EL (cell line): ENCODE measurements at places on chromosomes 2 and 18.

DNA sequence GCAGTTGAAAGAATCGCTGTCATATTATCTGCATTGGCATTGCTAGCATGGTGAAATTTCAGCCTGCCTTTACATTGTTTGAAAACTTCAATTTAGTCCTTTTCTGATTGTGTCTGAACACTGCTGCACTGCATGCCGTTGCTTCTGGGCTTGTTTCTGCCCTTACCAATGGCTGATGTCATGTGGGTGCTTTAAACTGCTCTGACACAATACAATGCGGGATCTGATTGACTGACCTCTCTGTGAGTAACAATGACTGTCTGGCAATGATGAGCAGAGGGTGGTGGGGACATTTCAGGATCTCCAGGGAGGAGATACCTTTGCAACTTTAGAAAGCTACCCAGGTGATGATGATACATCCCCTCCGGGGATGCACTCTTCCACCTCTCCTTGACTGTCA lies 119.5 kb upstream of the ZBTB14 start:
- DNase-seq, result no peak

DNA sequence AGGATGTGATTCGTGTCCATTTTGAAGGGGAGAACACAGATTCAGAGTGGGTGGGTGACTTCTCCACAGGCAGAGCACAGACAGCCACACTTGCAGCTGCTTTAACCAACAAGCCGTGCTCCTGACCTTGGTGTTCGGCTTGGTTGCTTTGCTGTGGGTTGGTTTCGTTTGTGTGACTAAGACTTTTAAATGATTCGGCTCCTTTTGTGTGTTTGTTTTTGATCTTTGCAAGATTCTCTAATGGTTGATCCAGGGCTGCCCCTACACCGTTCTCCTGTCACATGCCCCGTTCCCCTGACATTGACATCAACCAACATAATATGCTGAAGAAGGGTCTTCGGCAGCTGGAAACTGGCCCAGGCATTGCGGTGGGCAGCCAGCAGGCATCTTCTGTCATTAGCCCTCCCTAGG lies 95.9 kb upstream of the MBOAT2 start:
- no peak for DNase-seq

DNA sequence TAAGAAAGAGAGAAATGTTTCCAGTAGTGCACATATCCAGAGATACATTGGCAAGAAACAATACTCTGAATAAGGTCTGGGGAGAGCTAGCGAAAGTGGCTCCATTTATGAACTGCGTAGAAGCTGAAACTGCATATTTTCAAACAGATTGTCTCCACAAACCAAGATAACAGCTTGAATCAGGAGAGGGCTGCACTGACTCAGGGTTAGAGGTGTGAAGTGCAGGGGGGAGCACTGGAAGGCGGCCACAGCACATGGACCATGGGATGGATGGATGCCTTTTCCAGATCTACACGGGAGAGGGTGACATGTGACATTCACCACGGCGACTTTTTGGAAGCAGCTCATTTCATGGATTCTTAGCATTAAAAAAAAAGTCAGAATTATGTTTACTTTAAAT lies 729.4 kb downstream of the RNF144A start:
- DNase-seq, result no peak

DNA sequence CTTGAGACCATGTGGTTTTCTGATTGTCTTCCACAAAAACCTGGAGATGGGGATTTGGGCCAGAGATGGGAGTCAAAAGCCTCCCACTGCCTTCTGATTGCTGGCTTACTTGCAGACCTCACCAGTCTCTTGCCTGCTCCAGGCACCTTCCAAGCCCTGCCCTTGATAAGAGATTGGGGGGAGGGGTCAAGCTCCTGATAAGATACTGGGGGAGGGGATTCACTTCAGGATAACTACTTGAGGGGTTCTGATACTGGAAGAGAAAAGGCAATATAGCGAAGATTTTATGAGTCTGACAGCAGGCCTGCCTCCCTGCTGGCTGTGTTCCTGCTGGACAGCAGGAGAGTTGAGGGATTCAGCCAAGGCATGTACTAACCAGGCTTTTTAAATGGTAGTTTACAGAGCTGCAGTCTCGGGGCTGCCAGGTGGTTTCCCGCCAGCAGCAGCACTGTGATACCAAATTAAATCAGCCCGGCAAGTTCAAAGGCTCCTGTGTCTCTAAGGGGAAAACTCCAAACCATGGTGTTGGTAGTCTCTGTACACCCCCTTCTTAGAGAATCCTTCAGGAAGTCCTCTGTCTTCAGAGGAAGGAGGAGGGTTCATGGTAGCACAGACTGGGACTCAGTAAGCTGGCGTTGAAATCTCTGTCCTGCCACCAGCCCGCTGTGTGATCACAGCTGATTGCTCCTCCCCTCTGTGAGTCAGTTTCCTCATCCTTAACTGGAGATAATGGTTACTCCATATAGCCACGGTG lies 58.3 kb downstream of the FBXO36 start:
- peak; percentile 75 for DNase-seq

- DNase-seq, result no peak
These were observed 2.1 kb downstream of the ASB1 start for GRCh38 chr2:238428866-238429265.
